B cell (primary cell): ENCODE measurements at places on chromosomes 4 and X.

GRCh38 chr4:86233681-86234080 is 126.2 kb downstream of the MAPK10 start:
- no peak overlapping the region for H3K4me3 ChIP-seq
- no peaks in the 10 kb centered on the region for H3K36me3 ChIP-seq
- H3K27ac ChIP-seq, result no peak overlapping the region
- H3K27me3 ChIP-seq, result no peaks in the 10 kb centered on the region
- no peaks in the 10 kb centered on the region for H3K4me1 ChIP-seq

- H3K27ac ChIP-seq, result no peak overlapping the region
- DNase-seq, result no peak
- H3K4me3 ChIP-seq, result no peak overlapping the region
- no peaks in the 10 kb centered on the region for H3K4me1 ChIP-seq
Measured at GRCh38 chr4:87802858-87803257, 3.5 kb downstream of the IBSP start.

DNA sequence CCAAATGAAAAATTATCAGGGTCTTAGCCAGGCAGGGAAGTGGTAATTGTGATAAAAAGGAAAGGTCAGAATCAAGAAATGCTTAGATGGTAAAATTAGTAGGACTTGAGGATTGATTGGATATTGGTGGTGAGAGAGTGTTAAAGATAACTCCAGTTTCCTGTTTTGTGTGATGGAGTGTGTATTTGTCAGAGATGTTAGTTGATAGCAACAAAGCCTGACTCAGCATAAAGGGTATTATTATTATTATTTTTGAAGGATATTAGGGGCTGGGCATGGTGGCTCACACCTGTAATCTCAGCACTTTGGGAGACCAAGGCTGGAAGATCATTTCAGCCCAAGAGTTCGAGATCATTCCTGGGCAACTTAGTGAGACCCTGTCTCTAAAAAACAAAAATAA is 23.6 kb upstream of the OGT start:
- no peak overlapping the region for H3K4me3 ChIP-seq
- no peaks in the 10 kb centered on the region for H3K36me3 ChIP-seq
- no peak overlapping the region for H3K27ac ChIP-seq
- H3K27me3 ChIP-seq, result no peaks in the 10 kb centered on the region
- no peaks in the 10 kb centered on the region for H3K4me1 ChIP-seq
- no peak for DNase-seq

GRCh38 chrX:100895365-100896075 is 21.4 kb upstream of the NOX1 start:
- H3K27ac ChIP-seq, result no peak overlapping the region
- DNase-seq, result peak; percentile 41
- no peaks in the 10 kb centered on the region for H3K27me3 ChIP-seq
- no peaks in the 10 kb centered on the region for H3K36me3 ChIP-seq

GRCh38 chr4:158850800-158851644 is 82.2 kb downstream of the FNIP2 start:
- H3K4me1 ChIP-seq, result no peaks in the 10 kb centered on the region
- peak; percentile 44 for DNase-seq
- H3K36me3 ChIP-seq, result no peaks in the 10 kb centered on the region
- no peak overlapping the region for H3K27ac ChIP-seq

- no peak overlapping the region for H3K27ac ChIP-seq
- no peaks in the 10 kb centered on the region for H3K4me1 ChIP-seq
- peaks cover 17% of the 10 kb centered on the region for H3K36me3 ChIP-seq
Measured at GRCh38 chr4:77031544-77031943, 44.2 kb downstream of the CCNI start.

GRCh38 chr4:105470766-105471165 is 3.1 kb downstream of the PPA2 start:
- H3K27me3 ChIP-seq, result no peaks in the 10 kb centered on the region
- no peak overlapping the region for H3K4me3 ChIP-seq
- DNase-seq, result no peak
- H3K4me1 ChIP-seq, result peaks cover 17% of the 10 kb centered on the region
- no peak overlapping the region for H3K27ac ChIP-seq

DNA sequence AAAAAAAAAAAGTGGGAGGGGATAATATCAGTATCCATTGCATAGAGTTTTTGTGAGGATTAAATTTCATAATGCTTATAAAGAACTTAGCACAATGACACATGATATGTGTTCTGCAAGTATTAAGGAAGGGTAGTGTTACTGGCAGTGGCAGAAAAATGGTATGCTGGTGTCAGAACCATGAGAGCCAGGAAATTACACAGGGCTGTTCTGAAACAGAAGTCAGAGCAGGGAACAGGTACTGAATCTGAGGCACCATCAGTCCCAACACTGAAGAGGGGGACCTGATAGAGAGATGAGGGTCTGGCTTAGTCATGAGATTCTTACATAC is 601.1 kb upstream of the GRIA3 start:
- H3K36me3 ChIP-seq, result no peaks in the 10 kb centered on the region
- H3K4me1 ChIP-seq, result no peaks in the 10 kb centered on the region
- no peak for DNase-seq
- H3K4me3 ChIP-seq, result no peak overlapping the region

DNA sequence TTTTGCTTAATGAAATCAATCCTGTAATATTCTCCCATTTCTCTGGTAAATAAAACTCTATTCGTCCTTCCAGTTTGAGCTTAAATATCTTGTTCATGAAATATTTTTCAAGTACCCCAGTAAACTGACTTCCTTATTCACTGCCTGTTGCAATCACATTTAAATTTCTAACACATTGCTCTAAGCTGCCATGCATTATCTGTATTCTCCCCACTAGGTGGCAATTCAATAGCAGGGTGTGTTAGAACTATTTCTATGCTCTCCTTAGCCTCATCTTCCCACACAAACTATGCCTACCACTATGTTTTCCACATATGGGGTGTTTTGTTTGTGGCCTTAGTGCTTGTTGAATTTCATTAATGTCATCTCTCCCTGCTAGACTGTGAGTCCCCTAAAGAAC is 377.1 kb upstream of the HS3ST1 start:
- no peak overlapping the region for H3K4me3 ChIP-seq
- no peaks in the 10 kb centered on the region for H3K4me1 ChIP-seq
- H3K36me3 ChIP-seq, result no peaks in the 10 kb centered on the region
- H3K27me3 ChIP-seq, result no peaks in the 10 kb centered on the region
- DNase-seq, result peak; percentile 4

DNA sequence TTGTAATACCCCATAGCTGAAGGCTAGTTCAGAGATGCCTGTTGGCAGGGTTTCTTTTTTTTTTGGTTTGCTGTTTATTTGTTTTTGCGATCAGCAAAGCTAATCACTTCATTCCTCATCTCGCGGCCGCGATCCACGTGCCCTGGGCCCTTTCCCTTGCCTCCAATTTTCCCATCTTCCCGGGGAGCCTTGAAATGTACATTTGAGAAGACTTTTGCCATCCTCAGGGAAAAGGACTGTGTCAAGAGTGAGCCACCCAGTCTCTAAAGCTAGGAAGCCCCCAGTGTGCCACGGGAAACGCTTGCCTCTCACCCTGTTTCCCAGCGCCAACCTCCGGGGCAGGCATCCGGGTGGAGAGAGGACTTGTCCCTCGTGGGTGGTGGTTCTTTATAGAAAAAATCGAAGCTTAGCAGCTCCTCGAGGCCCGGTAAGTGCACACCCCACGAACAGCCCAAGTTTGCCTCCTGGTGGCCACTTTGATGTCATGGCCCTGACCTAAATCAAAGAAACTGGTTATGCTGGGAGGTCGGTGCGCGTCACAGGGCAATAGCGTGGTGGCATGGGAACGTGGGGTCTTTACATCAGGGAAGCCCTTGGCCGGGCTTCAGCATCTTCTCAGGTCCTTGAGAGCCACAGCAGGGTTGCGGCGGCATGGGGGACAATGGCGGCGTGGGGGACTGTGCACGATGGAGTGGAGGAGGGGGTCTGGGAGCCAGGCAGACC is 42.0 kb downstream of the MAP7D3 start:
- H3K27me3 ChIP-seq, result no peaks in the 10 kb centered on the region
- H3K36me3 ChIP-seq, result no peaks in the 10 kb centered on the region
- peak; percentile 40 for DNase-seq

DNA sequence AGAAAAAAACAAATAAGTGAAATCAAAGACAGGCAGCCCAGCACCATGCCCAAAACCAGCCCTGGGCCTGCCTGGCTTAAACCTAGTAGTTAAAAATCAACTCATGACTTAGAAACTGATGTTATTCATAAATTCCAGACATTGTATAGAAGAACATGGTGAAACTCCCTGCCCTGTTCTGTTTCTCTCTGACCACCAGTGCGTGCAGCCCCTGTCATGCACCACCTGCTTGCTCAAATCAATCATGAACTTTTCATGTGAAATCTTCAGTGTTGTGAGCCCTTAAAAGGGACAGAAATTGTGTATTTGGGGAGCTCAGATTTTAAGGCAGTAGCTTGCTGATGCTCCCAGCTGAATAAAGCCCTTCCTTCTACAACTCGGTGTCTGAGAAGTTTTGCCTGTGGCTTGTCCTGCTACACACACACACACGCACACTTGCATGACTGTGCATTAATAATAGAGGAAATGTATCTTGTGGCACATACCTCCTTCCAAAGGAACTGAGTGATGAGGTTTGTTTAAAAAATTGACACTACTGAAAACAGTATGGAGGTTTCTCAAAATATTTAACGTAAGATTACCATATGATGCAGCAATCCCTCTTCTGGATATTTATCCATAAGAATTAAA is 39.2 kb upstream of the UGT2B7 start:
- no peaks in the 10 kb centered on the region for H3K27me3 ChIP-seq
- no peaks in the 10 kb centered on the region for H3K36me3 ChIP-seq
- DNase-seq, result no peak
- H3K4me3 ChIP-seq, result no peak overlapping the region
- H3K4me1 ChIP-seq, result no peaks in the 10 kb centered on the region

GRCh38 chr4:99642725-99643489 is 14.7 kb downstream of the C4orf54 start:
- H3K27me3 ChIP-seq, result peaks cover 8% of the 10 kb centered on the region
- H3K4me1 ChIP-seq, result no peaks in the 10 kb centered on the region
- no peak overlapping the region for H3K4me3 ChIP-seq
- H3K36me3 ChIP-seq, result no peaks in the 10 kb centered on the region
- H3K27ac ChIP-seq, result no peak overlapping the region
- DNase-seq, result no peak

- no peak for DNase-seq
- no peaks in the 10 kb centered on the region for H3K36me3 ChIP-seq
- H3K27me3 ChIP-seq, result no peaks in the 10 kb centered on the region
- H3K4me1 ChIP-seq, result no peaks in the 10 kb centered on the region
Measured at GRCh38 chr4:44761306-44761705, 35.0 kb upstream of the GNPDA2 start.

DNA sequence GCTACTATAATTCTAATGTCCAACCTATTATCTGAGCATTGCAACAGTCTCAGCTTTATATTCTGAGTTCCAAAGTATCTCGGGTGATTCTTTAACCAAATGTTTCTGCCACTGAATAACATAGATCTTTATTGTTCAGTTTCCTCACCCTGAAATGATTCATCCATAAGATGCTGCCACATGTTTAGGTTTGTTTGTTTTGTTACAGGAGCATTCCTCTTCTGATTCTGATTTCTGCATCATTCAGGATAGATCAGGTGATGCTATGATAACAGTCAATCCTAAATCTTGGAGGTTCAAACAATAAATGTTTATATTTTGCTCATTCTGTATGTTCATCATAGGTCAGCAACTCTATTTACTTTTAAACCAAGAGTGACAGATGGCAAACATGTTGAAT is 927.6 kb downstream of the PCDH7 start:
- no peaks in the 10 kb centered on the region for H3K27me3 ChIP-seq
- H3K4me1 ChIP-seq, result no peaks in the 10 kb centered on the region
- H3K36me3 ChIP-seq, result no peaks in the 10 kb centered on the region
- H3K4me3 ChIP-seq, result no peak overlapping the region
- no peak for DNase-seq

GRCh38 chrX:65643531-65644052 is 23.9 kb upstream of the MSN start:
- H3K27me3 ChIP-seq, result no peaks in the 10 kb centered on the region
- H3K4me1 ChIP-seq, result peaks cover 3% of the 10 kb centered on the region
- H3K36me3 ChIP-seq, result no peaks in the 10 kb centered on the region

- no peak for DNase-seq
- no peak overlapping the region for H3K4me3 ChIP-seq
- no peaks in the 10 kb centered on the region for H3K36me3 ChIP-seq
- no peaks in the 10 kb centered on the region for H3K4me1 ChIP-seq
- H3K27ac ChIP-seq, result no peak overlapping the region
- no peaks in the 10 kb centered on the region for H3K27me3 ChIP-seq
Measured at GRCh38 chrX:78476701-78477100, 149.3 kb upstream of the CYSLTR1 start.

DNA sequence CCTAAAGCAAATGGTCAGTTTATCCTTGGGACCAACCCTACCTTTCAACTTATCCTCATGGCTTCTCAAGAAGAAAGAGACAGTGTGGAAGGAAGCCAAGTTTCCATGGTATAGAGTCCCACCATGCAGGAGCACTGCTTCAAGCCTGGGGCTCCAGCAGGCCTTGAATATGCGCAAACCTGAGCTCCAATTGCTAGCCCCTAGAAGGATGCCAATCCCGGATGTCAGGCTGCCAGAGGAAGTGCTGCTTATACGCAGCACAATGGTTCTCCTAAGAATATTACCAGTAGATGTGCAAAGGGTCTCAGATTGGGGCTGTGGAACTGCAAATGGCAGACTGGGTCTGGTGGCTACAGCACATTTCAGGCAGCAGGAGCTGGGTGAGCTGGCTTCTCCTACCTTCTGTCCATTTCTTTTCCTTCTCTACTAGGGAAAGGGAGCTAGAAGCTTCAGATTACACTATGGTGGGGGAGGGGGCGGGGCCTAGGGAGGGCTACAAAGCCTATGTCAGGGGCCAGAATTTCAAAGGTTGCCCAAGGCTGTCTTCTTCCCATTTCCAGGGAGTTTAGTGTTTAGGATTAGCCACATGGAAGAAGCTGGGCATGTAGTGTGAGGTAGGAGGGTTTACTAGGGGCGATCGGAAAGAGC is 40.7 kb upstream of the CITED1 start:
- no peak for DNase-seq
- H3K4me3 ChIP-seq, result no peak overlapping the region
- H3K4me1 ChIP-seq, result no peaks in the 10 kb centered on the region
- H3K27ac ChIP-seq, result no peak overlapping the region
- H3K36me3 ChIP-seq, result no peaks in the 10 kb centered on the region
- no peaks in the 10 kb centered on the region for H3K27me3 ChIP-seq
